RWPE2 (cell line): ENCODE measurements at places on chromosomes 11 and 22.

- no peak for DNase-seq
Measured at GRCh38 chr22:22210375-22210774, 34.2 kb upstream of the VPREB1 start.

GRCh38 chr11:66188580-66188979 lies 79.9 kb upstream of the RAB1B start:
- no peak for DNase-seq

DNA sequence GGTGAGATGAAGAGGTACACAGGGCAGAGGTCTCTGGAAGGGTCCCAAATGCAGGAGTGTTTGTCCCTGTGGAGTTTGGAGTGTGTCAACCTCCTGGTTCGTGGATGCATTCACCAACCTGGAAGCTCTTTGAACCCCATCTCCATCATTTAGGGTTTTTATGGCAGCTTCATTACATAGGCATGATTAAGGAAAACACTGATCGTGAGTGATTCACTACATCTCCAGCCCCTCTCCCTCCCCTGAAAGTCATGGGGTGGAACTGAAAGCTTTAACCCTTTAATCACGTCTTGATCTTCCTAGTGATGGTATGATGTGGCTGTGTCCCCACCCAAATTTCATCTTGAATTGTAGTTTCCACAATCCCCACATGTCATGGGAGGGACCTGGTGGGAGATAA lies 19.8 kb upstream of the INCENP start:
- no peak for DNase-seq

DNA sequence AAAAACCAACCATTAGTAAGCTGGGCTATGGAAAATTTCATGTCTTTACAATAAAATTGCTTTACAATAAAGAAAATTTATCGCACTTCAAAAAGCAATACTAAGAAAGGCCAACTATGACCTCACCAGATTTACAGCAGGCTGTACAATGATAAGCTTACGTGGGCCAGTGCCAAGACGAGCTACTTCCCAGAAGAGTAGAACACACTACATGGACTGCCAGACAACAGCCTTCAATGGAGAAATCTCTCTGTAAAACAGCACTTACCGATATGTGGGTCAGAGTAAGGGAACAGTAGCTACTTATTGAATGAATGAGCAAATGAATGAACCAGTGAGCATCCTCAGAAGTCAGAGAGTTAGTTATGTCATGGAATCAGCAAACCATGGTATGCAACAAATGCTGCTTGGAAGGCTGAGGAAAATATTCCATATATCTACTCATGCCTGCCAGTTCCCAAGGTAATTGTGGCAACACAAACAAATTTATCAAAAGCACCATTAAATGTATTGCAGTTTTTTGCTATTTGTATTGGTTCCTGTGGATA lies 74.4 kb downstream of the SLC36A4 start:
- DNase-seq: no peak

DNA sequence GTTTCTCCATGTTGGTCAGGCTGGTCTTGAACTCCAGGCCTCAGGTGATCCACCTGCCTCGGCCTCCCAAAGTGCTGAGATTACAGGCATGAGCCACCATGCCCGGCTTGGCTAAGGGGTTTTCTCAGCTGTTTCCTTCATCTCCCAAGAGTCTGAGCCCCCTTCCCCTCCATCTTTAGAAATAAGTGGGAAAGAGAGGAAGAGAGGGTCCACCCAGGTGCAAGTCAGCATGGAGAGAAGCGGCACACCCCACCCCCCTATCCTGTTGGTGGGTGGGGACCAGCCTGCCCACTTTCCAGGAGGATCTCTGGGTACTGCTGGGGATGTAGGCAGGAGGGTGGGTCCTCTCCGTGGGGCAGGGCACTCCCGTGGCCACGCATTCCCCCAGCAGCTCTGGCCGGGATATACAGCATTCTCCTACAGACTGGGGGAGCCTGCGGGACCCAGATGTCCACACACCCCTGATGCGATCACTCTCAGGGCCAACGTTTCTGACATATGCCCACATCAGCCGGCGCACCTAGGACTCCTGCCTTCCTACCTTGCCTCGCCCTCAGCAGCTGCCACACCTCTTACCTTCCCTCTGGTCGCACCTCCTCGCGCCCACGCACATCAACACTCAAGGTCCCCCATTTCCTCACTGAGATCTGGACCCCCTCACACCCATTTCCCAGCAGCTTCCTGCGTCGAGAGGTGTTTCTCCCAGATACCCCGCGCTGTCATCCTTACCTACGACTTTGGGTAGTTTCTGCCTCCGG lies 8.9 kb downstream of the SCARF2 start:
- DNase-seq: peak; percentile 40

GRCh38 chr11:69836401-69836800 lies 17.2 kb upstream of the FGF3 start:
- DNase-seq: no peak

GRCh38 chr11:75445315-75445953 lies 12.4 kb upstream of the KLHL35 start:
- DNase-seq: no peak

GRCh38 chr22:38861927-38862326 lies 10.1 kb downstream of the CBX6 start:
- DNase-seq: no peak

DNA sequence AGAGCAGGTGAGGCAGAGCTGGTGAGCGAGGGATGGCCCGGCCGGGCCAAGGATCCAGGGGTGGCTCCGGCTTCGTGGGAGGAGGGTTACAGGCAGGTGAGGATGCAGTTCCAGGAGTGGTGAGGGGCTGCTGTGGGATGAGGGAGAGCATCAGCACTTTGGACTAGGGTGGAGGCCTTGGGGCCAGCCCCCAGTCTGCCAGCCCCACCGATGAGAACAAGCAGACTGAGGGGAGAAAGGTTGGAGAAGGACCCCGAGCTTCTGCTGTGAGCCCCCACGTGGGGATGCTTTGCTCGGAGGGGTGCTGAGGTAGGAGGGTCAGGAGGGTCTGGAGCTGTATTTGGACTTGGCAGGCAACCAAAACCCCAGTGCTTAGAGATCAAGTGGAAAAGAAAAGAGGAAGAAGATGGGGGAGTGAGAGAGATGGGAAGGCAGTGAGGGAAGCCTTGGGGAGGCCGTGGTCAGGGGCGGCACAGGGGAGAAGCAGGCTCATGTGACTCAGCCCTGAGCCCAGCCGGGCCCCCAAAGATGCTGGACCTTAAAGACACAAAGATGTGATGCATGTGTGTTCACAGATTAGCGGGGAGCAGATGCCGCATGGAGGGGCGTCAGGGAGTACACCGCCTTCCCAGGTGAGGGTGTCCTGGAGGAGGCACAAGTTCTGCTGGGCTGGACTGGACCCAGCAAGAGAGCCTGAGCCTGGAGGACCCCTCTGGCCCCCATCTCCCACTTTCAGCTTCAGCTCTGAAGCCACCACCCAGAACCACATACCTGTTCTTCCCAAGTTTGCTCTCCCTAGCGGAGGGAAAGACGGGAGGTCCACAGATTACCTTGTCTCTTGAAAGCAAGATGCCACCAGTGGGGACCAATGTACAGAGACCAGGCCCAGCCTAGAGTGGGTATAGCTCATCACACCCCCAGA lies 91.3 kb downstream of the CDKN1C start:
- no peak for DNase-seq

DNA sequence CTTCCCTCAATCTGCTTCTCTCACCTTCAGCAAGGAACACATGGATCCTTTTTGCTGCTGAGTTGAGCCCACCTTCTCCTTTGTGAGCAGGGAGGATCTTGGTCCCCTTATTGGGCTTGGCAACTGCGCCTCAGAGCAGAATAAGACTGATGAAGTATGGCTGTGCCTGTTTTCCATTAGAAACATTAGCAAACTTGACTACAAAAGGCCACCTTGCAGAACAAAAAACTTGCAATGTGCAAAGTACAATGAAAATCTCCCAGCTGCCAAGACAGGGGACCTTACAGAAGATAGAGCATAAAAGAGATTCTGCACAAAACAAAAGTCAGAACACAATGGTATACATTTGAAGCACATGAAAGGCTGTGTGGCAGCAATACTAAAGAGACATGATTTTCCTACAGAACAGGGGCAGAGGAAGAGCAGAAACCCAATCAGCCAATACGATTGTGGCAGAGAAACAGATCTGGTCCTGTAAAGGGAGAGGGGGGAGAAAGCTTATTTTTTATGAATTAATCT lies 173.5 kb upstream of the SNX19 start:
- no peak for DNase-seq

DNA sequence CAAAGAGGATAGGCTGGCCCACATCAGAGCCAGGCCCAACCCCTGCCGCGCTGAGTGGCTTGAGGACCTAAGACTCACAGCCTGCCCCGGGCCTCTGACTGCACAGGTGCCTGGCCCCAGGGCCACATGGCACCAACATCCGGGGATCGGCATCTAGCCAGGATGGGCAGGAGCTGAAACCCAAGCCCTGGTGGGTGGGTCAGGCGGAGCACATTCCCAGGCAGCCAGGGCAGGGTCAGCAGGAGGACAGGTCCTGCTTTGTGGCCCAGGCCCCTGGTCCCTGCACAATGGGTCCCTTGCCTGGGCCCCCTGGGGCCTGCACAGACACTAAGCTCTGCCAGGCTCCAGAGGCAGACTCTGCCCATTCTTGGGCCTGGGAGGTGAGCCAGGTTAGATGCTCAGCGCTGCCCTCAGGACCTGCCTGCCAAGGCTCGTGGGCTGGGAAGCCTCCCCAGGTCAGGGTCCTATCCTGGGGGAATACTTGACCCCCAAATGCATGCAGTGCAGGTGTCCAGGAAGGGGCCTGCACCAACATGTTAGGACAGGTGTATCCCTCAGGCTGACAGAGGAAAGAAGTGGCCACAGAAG lies 33.5 kb downstream of the ARVCF start:
- no peak for DNase-seq

- DNase-seq: no peak
Measured at GRCh38 chr11:128970598-128971190, 28.0 kb upstream of the TP53AIP1 start.

GRCh38 chr11:71979602-71980001 lies 19.1 kb upstream of the IL18BP start:
- DNase-seq: no peak
